ENCODE measurements at places on chromosomes 2 and 18.

- DNase-seq = no peak
Measured at GRCh38 chr2:66526180-66526579, 91.3 kb downstream of the MEIS1 start.

DNA sequence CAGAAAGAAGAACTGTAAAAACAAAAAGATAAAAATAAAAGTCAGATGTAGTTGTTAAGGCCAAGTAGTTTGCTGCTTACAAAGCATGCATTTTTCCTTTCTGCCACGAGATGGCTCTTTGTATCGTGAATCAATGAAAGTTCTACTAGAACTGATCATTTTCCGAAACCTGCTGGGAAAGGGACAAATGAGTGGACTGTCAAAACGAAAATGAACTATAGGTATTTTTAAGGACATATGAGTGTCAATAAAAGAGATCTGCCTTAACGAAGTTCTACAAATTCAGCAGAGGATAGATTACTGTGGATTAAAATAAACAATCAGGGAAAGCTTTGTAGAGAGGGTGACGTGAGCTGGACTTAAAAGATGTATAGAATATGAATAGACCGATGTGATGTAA is 15.0 kb upstream of the ELOA2 start:
- no peak for DNase-seq

- DNase-seq = no peak
Measured at GRCh38 chr2:28637066-28638047, 114.3 kb upstream of the PPP1CB start.

GRCh38 chr2:237682856-237683670 is 55.7 kb downstream of the LRRFIP1 start:
- DNase-seq = no peak

GRCh38 chr2:175627405-175627804 is 374.7 kb downstream of the LNPK start:
- DNase-seq = no peak

GRCh38 chr2:16238001-16238761 is 297.8 kb downstream of the MYCN start:
- DNase-seq = no peak

All from stimulated activated CD4-positive, alpha-beta T cell treated with anti-CD3 and anti-CD28 coated beads, Interleukin-1b, Interleukin-23, amount 100 ng/mL, for 1 hour (primary cell).